NCI-H1436 (cell line): ENCODE measurements at places on chromosomes 5 and 9.

DNA sequence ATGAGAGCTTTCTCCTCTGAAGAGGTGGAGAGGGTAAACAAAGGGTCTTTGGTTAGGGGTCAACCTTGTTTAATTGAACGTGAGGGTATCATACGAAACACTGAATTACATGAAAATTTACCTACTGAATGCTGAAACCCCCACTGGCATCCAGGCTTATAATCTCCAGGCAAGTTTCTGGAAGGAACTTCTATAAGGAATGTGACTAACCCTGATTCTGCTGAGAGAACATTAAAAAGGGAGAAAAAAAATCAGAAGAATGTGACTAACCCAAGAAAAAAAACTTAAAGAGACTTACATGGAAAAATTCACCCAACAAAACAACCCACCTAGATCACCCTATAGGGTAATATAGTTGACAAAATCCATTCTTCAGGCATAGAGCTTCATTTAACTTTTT is 55.5 kb downstream of the APC start:
- DNase-seq, result no peak

DNA sequence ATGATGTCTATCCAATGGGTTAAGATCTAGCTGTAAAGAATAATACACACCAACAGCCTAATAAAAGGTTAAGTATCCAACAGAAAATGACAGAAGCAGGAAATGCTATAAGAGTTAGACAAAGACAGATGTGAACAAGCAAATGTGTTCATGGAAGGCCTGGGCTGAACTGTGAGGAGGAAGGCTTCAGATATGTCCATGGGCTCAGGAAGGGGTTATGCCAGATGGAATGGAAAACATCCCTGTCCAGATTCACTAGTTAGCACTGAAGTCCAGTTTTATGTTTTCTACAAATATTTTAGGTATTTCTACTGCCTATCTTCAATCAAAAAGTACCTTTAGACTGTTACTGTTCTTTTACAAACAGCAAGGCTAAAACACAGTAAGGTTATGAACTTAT is 27.1 kb downstream of the ERAP1 start:
- DNase-seq, result no peak

- DNase-seq, result no peak
These were observed 42.7 kb downstream of the C5orf22 start for GRCh38 chr5:31574772-31575171.

- DNase-seq, result no peak
These were observed 1823.4 kb downstream of the MAT2B start for GRCh38 chr5:165328846-165329245.

DNA sequence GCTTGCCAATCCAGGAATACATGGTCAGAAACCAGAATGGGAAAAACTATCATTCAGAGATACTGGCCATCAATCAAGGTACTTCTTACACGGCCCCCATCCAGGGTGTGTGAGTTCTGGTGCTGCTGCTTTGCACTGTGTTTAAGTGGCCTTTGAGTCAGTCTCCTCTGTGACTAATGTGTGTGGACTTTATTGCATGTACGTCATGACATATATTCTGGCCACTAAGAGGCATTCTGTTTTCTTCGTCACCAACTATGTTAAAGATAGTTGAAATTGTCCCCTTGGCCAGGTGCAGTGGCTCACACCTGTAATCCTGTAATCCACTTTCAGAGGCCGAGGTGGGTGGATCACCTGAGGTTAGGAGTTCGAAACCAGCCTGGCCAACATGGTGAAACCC is 8.5 kb downstream of the EXOSC3 start:
- no peak for DNase-seq

DNA sequence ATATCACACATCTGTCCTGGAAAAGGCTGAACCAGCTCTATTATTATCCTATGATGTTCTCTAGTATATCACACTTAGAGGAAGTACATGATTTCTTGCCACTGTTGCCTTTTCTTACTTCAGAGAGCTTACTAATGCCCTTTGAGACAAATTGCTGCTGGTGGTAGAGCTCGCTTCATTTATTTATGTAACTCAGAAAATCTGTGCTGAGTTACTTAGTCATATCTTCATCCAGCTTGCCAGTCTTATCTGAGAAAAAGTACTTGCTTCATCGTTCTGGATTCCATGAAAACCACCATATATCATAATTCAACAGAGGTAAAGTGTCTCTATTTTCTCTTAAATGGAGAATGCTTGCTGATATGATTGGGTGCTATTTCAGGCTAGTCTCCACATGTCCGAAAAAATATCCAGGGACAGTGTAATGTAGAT is 26.6 kb downstream of the PTPDC1 start:
- DNase-seq, result no peak

DNA sequence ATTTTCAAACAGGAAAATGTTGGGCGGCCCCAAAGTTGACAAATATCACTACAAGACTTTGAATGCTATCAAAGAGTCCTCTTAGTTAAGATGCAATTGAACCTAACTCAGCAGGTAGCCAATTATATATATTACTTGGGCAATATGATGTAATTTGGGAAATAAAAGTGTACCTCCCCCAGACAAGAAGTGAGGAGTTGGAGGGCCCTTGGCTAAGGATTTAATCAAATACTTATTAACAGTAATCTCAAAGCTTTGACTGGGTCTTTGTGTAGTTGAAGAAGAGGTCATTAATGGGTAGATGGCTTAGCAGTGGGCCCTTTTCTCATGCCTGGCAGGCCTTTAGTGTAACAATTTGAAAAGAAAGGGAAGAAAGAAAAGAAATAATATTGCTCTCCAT is 599.0 kb downstream of the CSNK1G3 start:
- no peak for DNase-seq

DNA sequence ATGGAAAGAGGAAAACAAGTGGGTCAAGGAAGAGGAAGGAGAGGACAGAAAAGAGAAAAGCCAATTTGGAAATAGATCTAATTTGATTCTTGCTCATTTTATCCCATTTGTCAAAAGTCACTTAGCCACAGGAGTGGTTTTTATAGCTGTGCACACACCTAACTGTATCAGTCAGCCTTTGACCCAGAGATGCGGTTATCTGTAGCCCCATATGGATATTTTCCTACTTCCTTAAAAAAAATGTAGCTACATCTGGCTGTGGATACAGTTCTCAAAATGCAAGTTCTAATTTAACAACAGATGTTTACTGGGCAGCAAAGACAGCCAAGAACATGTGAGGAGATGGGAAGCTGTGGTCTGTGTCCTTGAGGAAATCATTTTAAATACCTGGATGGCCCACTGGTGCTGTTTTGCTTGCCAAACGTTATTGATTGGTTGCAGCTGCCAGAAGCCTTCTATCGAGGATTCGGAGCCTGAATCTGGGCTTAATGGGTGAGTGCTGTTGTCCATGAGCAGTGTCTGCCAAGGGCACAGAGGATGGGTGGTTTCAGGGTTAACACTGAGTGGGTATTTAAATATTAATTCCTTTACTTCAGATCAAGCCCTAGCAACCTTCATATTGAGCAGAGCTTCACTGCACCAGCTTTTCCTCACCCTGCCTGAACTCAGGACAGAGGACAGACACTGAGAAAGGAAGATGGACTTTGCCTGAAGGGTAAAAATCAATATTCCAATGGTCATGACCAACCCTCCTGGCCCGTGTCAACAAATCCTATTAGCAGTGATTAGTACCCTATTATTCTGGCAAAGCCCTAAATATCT is 92.2 kb downstream of the APBA1 start:
- DNase-seq, result no peak

- DNase-seq, result no peak
These were observed 55.8 kb downstream of the GNAQ start for GRCh38 chr9:77975806-77976205.

- no peak for DNase-seq
These were observed 245.8 kb upstream of the GAS1 start for GRCh38 chr9:87193151-87193550.

DNA sequence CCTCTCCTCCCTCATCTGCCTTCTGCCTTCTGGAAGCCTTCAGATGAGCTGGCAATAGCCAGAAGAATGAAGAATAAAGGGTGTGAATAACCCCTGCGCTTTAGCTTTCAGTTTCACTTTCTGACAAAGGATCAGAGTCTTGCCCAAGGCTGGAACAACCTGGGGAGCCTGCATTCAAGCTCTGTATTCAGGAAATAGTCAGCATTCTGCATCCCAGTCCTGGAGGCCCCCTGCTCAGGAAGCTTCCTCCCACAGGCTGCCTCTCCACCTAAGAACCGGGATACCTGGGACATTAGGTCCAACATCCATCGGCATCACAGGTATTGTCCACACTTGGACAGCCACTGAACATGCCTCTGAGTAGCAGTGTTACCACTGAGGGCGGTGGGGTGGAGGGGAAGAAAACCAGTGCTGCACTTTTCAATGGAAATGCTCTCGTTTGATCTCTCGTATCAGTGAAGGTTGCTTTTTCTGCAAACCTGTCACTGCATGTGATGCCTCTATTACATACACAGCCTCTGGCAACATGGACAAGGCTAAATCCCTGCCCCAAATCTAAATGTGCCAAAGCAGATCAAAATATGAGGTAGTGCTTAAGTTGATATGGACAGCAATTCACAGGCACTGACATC is 39.8 kb upstream of the ACO1 start:
- DNase-seq, result no peak
